NB4 (cell line): ENCODE measurements at places on chromosomes 12 and 14.

GRCh38 chr12:124028555-124028925 is 55.5 kb downstream of the ZNF664 start:
- DNase-seq: no peak

DNA sequence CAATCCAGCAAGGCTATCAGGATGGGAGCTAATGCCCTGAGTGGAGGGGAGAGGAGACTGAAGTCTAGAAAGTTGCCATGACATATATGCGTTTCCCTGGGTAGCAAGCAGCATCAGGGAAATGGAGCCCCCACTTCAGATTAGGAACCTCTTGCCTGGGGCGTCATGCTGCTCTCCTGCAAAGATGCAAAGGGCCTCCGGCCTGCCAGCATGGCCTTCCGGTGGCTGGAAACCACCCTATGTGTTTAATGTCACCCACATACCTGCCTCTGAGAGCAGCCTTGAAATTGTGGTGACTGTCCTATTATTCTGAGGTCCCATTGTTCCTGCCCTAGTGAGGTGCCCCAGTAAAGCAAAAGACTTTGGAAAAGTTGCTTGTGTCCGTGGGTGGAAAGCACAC is 10.0 kb upstream of the IFI27L2 start:
- no peak for DNase-seq

DNA sequence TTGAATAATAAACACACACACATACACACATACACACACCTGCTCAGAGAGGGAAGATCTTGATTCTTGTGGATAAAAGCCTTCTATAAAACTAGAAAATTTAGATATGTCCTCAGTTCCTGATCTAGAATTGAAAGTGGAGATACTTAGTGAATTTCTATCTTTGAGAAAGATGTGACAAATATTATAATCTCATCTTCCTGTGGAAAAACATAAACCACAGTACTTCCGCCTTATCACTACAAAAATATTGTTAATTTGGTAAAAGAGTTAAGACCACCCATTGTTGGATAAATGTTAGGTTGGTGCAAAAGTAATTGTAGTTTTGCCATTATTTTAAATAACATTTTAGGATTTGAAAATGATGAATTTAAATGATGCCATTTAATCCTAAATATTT is at the start of gene KLRK1:
KLRK1 (minus strand) TSS at position 138 of the 400 bp plus-strand sequence. CDS start 1,231 bp downstream, outside the sequence.
- DNase-seq: no peak

GRCh38 chr14:50000380-50001150 is 107.7 kb downstream of the ARF6 start:
- DNase-seq: peak; percentile 85

DNA sequence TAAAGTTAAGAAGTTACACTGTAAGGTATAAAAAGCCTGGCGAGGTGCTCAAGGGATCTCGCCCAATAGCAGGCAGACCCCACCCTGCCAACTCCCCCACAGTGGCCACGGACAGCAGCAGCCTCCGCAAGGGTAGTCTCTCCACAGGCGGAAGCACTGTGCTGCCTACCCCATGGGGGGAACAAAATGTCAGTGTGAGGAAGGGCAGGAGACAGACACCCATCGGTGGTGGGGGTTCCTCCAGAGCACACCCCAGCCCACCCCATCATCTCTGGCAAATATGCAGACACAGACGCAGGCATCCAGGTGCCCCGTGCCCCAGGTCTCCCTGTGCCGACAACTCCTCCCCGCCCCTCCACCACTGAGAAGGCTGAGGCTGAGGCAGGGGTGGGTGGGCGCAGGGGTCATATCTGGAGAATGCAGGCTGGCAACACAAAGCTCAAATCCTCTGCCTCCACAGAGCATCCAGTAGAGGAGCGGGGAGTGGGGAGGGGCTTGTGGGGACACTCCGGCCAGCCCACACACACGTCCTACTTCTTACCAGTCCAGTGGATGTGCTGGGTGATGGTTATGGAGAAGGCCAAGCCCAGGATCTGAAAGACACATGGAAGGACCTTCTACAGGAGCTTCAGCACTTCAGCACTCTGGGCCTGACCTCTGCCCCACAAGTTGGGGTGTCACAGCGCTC is 68.3 kb upstream of the DDX11 start:
- DNase-seq: no peak

GRCh38 chr12:80946591-80946990 is 8.9 kb upstream of the LIN7A start:
- DNase-seq: no peak

DNA sequence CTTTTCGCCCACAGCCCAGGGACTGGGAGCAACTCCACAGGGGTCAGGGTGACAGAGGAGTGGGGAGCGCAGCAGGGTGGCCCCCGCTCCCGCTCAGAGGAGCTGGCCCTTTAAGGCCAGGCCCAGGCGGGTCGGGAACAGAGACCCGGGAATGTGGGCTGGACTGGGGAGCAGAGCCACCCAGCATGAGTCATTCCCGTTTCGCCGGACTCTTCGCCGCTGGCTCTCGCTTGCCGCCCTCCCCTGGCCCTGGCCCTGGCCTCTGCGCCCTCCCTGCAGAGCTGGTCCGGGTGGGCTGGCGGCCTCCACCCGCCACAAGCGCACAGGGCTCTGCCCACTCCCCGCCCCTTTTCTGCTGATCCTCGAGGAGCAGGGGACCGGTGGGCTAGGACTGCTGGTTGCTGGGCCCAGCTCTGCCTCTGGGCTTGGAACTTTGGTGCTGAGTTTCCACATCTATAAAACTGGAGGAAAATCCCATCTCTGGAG is 92.8 kb downstream of the NINJ2 start:
- DNase-seq: no peak

DNA sequence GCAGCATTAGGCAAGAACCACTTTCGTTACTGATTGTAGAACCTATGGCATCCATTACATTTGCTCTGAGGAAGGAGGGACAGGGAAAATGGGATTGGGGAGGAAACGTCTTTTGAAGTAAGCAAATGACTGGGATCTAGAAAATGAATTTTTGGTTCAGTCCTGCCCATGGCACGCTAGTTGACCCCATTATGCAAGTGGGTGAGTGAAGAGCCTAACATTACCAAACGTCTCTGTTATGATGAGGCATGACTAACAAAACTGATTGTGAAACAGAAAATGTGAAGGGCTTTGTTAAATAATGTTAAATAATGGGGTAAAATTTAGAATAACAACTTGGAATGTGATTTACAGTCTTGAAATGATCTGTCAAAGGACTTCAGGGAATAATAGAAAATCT is 38.9 kb downstream of the CPSF2 start:
- peak; percentile 52 for DNase-seq

DNA sequence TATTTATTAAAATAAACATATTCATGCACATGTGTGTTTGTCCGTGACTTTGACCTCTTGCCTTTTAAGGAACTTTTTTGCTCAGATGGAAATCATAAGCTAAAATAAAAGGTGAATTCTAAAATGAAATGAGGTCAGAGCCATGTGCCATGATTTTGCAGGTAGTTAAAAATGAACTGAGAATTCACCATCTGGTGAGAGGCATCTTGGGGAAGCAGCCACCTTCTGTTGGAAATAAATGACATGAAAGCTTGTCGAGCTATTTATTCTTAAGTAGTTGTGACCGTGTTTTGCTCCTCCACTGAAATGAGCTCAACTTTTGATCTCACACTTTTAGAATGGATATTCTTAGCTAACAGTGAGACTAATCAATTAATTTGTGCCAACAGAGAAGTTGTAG is 56.8 kb upstream of the CNOT2 start:
- no peak for DNase-seq
